ENCODE measurements at places on chromosomes 1 and 21.

GRCh38 chr1:150760013-150760412, 5.6 kb downstream of the CTSS start:
- H3K27ac ChIP-seq: no peak overlapping the region
- H3K4me3 ChIP-seq: no peak overlapping the region
- no peaks in the 10 kb centered on the region for H3K27me3 ChIP-seq
- no peak for DNase-seq

GRCh38 chr1:90175490-90176167, 180.7 kb downstream of the ZNF326 start:
- H3K27ac ChIP-seq: no peak overlapping the region
- no peaks in the 10 kb centered on the region for H3K4me1 ChIP-seq
- H3K27me3 ChIP-seq: peaks cover 30% of the 10 kb centered on the region
- no peak overlapping the region for H3K4me3 ChIP-seq

- no peaks in the 10 kb centered on the region for H3K4me1 ChIP-seq
- no peak overlapping the region for H3K4me3 ChIP-seq
- no peak for DNase-seq
- peaks cover 7% of the 10 kb centered on the region for H3K27me3 ChIP-seq
- no peak overlapping the region for H3K27ac ChIP-seq
Observed at GRCh38 chr1:185767508-185768120, 33.4 kb downstream of the HMCN1 start.

GRCh38 chr1:225253173-225253572, 174.7 kb downstream of the LBR start:
- no peaks in the 10 kb centered on the region for H3K4me1 ChIP-seq
- no peak for DNase-seq
- H3K27me3 ChIP-seq: peaks cover 51% of the 10 kb centered on the region
- H3K36me3 ChIP-seq: peaks cover 2% of the 10 kb centered on the region
- H3K4me3 ChIP-seq: no peak overlapping the region
- H3K27ac ChIP-seq: no peak overlapping the region

GRCh38 chr1:27372808-27373690, 1.6 kb downstream of the FCN3 start:
- H3K4me3 ChIP-seq: no peak overlapping the region
- H3K27me3 ChIP-seq: no peaks in the 10 kb centered on the region
- peaks cover 8% of the 10 kb centered on the region for H3K4me1 ChIP-seq
- H3K36me3 ChIP-seq: no peaks in the 10 kb centered on the region

DNA sequence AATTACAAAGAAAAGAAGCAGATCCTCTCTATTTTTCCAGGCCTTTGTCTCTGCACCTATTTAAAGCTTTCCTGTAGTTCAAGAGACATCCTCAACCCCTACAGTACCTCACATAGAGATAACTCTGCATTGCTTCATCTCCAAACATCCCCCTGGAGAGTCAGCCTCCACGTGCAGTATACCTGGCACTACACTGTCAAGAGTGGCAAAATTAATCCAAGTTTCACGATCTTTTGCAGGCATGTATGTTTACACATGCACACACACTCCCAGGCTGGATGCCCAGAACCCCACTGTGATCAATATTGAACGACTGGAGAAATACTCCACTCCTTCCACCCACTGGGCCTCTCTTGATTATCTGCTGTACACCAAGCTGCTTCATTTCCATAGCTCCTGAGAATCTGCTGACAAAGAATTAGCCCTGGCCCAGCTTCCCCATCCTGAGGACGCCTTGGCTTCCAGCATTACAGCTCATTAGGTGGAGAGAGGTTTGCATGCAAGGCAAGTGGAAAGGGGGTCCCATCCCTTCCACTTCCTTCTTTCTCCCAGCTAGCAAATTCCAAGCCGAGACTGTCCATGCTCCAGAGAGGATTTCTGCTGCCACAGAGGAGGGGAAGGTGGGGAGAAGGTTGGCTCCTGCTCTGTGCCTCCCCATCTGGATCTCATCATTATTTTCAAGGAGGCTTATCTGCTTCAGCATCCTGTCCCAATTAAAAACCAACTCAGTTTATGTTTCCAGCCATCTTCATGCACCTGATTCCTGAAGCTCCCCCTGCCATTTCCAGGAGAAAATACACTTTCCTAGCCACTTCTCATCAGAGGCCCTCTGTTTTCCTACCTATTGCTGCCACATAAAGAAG, 66.5 kb upstream of the GOLT1A start:
- H3K27ac ChIP-seq: no peak overlapping the region
- H3K4me1 ChIP-seq: peaks cover under 1% of the 10 kb centered on the region
- DNase-seq: no peak
- no peak overlapping the region for H3K4me3 ChIP-seq

GRCh38 chr1:22457836-22458235, 6.2 kb downstream of the ZBTB40 start:
- no peak for DNase-seq
- H3K27me3 ChIP-seq: no peaks in the 10 kb centered on the region
- H3K36me3 ChIP-seq: no peaks in the 10 kb centered on the region
- no peak overlapping the region for H3K4me3 ChIP-seq

DNA sequence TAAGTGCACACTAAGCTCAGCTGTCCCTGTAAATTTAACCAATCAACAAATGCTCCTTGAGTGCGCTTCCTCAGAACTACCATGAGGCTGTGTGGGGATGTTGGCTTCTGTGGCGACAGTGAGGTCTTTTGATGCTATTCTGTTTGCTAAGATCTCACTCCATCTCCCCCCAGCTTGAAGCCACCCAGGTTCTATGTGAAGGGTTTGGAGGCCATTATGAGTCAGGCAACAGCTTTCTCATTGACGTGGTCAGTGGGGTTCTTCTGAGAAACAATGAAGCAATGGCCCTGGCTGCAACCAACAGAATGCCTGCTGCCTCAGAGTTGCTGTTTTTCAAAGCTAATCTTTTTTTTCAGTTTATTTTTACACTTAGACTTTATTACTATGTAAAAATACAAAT, 205.5 kb downstream of the PTBP2 start:
- no peak for DNase-seq
- no peak overlapping the region for H3K4me3 ChIP-seq
- H3K36me3 ChIP-seq: no peaks in the 10 kb centered on the region
- peaks cover 10% of the 10 kb centered on the region for H3K27me3 ChIP-seq
- no peaks in the 10 kb centered on the region for H3K4me1 ChIP-seq

- H3K27ac ChIP-seq: peak overlapping the region; percentile 71
- H3K4me1 ChIP-seq: peaks cover 82% of the 10 kb centered on the region
- peak overlapping the region; percentile 72 for H3K4me3 ChIP-seq
- H3K27me3 ChIP-seq: no peaks in the 10 kb centered on the region
- no peak for DNase-seq
- H3K36me3 ChIP-seq: peaks cover 9% of the 10 kb centered on the region
Observed at GRCh38 chr1:8394456-8395321, 76.8 kb downstream of the SLC45A1 start.

- no peaks in the 10 kb centered on the region for H3K4me1 ChIP-seq
- no peaks in the 10 kb centered on the region for H3K27me3 ChIP-seq
- no peak for DNase-seq
Observed at GRCh38 chr1:183831311-183831710, 26.4 kb downstream of the RGL1 start.

DNA sequence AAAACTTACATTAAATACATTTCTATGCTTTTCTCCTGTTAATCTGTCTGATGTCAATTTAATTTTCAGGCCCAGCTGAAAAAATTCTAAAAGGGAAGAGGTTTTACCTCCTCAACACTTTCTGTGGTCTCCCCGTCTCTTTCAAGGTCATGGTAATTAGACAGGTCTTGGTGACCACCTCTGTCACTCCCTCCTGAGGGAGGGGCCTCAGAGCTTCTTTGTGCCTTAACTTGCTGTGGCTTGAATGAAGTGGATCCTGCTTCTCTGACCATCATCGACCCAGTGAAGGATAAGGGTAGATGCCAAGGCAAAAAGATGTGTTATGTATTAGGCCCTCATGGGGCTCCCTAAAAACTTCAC, 40.8 kb upstream of the OSBPL9 start:
- DNase-seq: no peak
- no peak overlapping the region for H3K4me3 ChIP-seq
- H3K4me1 ChIP-seq: peaks cover 25% of the 10 kb centered on the region

DNA sequence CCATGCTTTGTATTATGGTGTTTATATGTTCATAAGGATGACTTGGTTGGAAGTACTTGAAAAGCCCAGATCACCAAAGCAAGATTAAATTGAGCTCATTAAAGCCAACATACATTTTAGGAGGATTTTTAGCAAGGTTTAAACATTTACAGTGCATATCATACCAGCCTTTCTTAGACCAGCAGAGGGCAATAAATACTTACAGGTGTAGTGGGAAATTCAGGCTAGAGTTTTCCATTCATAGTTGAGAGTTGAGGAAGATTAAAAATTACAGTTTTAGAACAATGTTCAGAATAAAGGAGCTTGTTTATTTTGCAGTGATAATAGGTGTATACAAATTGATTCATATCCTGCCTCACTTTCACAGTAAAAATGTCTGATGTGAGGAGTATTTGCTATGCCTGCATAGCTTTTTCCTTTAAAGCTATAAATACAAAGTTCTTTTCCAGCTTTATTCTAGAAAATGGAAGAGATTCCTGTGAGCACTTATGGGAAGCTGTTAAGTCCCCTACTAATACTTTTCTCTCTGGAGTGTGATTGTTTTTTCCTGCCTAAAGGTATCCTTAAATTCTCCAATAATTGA, 35.3 kb downstream of the DTL start:
- no peak overlapping the region for H3K4me3 ChIP-seq
- H3K36me3 ChIP-seq: peaks cover 5% of the 10 kb centered on the region
- H3K27ac ChIP-seq: no peak overlapping the region
- DNase-seq: no peak

Data from central memory CD8-positive, alpha-beta T cell (primary cell).